ENCODE measurements at places on chromosomes 12 and 14.

GRCh38 chr12:100591979-100592378 lies 18.5 kb downstream of the GAS2L3 start:
- no peak for DNase-seq

DNA sequence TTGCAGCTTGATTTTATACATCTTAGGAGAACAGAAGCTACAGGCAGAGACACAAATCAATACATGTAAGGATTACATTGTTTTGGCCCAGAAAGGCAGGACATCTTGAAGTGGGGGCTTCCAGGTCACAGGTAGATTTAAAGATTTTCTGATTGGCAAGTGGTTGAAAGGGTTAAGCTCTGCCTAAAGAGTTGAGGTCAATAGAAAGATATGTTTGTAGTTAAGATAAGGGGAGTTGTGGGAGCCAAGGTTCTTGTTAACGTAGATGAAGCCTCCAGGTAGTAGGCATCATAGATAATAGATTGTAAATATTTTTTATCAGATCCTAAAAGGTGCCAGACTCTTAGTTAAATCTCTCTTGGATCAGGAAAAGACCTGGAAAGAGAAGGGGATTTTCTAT lies 5.5 kb upstream of the DHRS2 start:
- DNase-seq = no peak

DNA sequence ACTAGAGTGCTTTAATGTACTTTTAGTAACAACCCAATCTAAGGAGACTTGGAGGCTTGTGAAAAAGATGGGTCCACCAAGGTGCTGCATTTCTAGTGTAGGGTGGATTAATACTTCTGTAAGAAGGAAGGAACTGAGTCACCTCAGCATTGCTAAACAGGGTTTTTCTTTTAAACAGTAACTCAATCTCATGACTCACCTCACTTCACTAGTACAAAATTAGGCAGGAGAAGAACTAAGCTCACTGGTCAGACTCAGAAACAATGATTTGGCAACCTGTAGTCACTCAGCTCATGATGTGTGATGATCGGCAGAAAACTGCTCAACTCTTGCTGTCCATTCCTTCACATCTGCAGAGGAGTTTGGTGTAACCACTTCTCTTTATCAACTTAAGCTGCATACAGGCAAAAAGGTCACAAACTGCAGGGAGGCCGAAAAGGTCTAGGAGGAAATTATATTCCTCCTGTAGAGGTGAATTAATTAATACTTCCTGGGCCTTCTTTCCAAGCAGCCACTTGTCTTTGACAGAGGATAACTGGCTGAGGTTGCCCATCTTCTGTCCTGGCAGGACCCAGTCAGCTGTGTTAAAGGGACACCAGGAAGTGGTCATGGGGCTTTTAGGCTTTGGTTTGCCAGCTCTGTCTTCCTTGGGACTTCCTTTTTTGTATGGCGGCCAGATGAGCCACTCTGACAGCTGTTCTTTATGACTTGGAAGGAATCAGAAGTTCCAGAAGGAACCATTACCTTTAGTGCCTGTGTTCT lies 466.9 kb downstream of the FUT8 start:
- DNase-seq = peak; percentile 58

DNA sequence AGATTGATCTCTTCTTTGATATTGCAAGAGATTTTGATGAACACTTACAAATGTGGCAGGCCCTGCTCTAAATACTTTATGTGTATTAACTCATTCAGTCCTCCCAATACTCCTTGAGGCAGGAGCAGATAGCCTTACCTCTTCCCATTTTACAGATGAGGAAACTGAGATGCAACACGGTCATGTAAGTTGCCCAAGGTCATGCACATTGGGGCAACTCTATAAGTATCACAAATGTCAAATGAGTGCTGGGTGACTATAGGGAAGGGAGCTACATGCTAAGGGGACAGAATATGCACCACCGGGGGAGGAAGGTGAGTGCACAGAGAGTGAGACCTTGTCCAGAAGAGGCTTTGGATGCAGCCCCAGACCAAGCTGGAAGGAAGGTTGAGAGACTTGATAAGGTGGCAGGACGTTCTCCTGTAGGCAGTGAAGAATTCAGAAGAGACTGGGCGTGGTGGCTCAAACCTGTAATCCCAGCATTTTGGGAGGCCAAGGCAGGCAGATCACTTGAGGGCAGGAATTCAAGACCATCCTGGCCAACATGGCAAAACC lies 132.3 kb upstream of the PWP1 start:
- DNase-seq = no peak

- DNase-seq = no peak
Measured at GRCh38 chr12:4006743-4007142, 133.5 kb upstream of the PARP11 start.

DNA sequence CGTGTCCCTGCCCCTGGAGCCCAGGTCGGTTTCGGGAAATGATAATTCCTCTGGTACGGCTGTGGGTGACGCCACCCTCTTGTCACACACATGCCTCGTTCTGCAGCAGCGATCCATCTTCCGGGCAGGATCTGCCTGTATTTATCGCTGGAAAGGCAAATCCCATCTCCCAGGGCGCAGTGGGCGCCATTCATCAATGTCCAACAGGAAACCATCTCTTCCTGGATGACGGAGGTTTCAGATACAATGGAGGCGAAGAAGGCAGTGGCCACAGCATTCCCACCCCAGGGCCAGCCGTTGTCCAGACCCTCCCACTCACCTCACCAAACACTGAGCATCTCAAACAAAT lies 74.2 kb downstream of the NOC4L start:
- no peak for DNase-seq

GRCh38 chr14:20143911-20144310 lies 5.3 kb downstream of the OR4N5 start:
- no peak for DNase-seq

- DNase-seq = no peak
Measured at GRCh38 chr14:80388980-80389711, 177.8 kb upstream of the DIO2 start.

- no peak for DNase-seq
Measured at GRCh38 chr12:46660276-46660675, 165.5 kb downstream of the SLC38A4 start.

DNA sequence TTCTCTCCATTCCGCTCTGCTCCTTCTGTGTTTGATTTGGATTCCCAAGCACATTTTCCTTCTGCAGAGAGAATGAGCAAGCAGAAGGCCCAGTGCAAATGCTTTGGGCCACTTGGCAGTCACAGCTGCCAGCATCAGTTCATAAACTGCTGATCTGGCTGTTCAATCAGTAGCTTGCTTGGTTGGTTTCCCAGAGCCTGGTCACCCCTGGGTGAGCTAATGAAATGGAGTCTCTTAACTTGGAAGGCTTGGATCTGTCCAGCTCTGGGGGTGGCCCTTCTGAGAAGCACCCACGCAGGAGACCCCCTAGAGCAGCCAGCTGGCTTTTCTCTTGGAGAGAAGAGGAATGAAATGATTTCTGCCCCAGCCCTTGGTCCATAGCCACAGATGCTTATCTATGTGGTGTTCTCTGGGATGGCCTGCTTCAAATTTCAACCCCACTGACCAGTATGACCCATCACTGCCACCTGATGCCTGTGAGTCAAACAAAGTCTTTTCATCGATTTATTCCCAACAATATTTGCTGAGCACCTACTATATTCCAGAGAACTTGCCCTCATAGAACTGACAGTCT lies 30.3 kb downstream of the FAIM2 start:
- DNase-seq = no peak

- no peak for DNase-seq
Measured at GRCh38 chr12:120242971-120243699, 22.4 kb downstream of the PXN start.

- DNase-seq = no peak
Measured at GRCh38 chr12:114201794-114202193, 204.2 kb downstream of the TBX5 start.

- no peak for DNase-seq
Measured at GRCh38 chr14:65062096-65063075, 39.9 kb downstream of the MAX start.
